ENCODE measurements at places on chromosomes 3 and 15.
A peak's percentile ranks its signal among the peaks of the same experiment; 100 is the strongest.

DNA sequence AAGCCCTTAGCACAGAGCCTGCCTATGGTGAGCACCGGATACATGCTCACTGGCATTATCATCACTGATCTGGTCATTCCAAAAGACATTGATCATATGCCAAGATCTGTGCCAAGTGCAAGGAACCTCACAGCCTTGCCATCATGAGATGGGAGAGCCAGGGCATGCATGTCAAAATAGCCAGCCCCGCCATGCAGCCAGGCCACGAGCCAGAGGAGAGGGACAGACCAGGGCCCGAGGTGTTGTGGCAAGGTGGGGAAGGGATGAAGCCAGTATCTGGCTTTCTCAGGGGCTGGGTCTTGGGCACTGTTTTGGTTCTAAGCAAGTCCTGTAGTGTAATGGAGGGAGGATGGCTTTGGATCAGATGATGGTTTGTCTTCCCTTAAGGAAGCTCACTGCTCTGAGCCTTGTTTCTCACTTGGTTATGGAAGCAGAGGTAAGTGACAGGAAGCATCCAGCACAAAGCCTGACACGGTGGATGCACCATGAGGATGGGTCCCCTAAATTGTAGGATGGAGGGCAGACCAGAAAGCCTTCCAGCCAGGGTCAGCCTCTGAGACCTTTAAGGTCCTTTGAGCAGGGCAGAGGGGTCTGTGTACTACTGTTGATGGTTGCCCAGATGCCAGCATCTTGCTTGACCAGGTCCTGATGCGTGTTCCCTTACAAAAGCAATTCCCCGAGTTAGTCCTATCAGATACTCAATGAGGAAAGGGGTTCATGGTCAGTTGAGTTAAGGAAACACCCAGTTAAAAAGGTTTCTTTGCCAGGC lies 247.7 kb upstream of the TLE3 start:
- DNase-seq, result no peak

DNA sequence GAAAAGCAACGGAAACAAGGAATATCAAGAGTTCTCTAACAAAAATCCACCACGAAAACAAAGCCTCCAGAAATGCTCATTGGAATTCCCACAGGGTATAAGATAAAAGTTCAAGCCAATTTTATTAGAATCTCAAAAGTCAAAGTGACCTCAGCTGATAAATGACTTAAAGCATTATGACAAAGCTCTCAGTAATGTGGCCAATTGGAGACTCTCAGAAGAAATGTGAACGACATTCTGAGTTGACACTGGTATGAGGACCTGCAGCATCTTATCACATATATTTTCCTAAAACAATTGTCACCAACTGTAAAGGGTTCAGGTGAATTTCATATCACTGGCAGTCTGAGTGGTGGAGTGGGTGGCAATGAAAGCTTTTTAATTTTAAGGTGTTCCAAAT lies 199.1 kb downstream of the FOXP1 start:
- DNase-seq, result no peak

GRCh38 chr3:46013316-46014094 lies 13.8 kb downstream of the XCR1 start:
- no peak for DNase-seq

- DNase-seq, result no peak
Observed at GRCh38 chr15:90451053-90451850, 63.2 kb downstream of the IQGAP1 start.

DNA sequence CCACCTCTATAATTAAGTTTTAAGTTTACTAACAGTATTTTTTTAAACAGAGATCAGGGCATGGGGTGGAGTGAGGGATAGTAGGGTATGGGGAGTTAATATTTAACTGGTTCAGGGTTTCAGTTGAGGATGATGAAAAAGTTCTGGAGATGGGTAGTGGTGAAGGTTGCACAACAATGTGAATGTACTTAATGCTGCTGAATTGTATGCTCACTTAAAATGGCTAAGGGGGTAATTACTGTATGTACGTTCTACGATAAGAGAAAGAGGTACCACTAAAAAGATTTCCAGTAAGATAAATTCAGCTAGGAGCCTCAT lies 101.4 kb downstream of the TNIK start:
- no peak for DNase-seq

DNA sequence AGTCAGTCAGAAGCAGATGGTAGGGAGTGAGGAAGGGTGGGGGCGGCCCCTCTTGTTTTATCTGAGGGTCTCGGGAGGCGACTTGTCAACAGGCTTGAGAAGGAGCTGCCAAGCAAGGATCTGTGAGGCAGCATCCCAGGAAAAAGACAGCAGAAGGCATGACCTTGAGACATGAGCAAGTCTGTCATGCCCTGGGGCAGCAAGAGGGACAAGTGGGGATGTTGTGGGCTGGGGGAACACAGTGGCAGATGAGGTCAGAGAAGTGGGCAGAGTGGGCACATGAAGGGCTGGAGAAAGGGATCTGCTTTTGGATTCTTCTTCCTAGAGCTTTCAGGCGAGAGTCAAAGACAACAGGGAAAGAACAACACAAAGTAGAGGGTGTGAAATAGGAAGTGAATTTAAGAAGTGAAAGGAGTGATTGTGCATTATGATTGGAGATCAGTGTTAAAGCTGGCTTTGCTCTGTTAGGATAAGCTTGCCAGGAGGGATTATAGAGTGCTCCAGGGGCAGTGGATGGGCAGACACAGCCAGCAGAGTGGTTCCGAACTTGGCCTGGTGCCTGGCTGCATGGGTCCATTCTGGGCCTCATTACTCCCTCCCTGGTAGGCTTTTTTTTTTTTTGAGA lies 73.3 kb downstream of the USP13 start:
- no peak for DNase-seq

- no peak for DNase-seq
Observed at GRCh38 chr15:38696109-38696727, 131.6 kb upstream of the RASGRP1 start.

GRCh38 chr3:25854635-25855034 lies 64.7 kb downstream of the OXSM start:
- no peak for DNase-seq

- no peak for DNase-seq
Observed at GRCh38 chr3:12837295-12837986, 3.9 kb downstream of the RPL32 start.

DNA sequence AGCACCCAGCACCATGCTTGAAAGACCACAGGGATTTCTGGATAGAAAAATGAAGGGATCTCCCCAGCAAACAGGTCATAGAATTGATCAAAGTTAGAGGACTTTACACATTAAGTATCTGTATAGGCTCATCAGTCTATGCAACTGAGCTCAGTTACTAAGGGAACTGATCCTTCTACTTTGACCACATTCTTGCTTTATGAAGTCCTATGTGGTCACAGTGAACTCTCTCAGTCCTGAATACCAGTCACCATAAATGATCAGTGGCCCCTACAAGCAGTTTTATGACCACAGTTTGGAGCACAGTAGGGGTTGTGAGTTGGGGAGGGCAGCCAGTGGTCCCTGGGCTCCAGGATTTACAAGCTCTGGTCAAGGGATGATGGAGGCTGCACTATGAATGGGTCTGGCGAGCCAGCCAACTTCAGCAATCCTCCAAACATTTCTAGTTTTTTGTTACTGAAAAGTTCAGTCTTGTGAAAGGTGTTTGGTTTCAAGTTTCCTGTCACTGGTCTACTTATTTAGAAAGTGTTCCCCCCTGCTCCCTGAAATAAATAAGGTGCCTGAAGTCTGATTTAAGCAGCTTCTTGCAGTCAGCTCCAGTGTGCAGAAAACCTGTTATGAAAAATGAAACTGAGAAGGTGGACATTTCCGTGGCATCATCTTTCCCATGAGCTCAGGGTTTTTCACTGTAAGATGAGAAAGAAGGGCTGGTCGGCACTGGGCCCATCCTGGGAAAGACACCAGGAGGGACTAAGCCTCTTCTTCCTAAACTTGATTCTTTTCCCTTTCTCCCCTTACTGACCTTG lies 75.5 kb downstream of the DAPK2 start:
- DNase-seq, result peak; percentile 60

DNA sequence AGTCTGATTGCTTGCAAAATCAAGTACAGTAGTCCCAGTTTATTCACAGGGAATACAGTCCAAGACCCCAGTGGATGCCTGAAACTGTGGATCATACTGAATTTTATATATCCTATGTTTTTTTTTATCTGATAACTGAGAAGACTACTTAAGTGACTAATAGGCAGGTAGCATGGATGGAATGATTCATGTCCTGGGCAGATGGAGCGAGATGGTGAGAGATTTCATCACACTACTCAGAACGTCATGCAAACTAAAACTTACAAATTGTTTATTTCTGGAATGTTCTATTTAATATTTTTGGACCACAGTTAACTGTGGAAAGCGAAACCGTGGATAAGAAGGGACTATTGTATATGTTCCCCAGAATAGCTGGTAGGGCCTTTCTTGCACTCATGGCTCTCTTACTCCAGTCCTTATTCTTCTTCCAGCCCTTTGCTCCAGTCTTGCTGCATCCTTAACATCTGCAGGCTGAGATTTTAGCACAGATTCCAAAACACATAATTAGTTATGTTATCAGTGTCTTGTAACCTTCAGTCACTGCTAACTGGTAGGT lies 290.0 kb downstream of the ADAMTSL3 start:
- DNase-seq, result no peak

DNA sequence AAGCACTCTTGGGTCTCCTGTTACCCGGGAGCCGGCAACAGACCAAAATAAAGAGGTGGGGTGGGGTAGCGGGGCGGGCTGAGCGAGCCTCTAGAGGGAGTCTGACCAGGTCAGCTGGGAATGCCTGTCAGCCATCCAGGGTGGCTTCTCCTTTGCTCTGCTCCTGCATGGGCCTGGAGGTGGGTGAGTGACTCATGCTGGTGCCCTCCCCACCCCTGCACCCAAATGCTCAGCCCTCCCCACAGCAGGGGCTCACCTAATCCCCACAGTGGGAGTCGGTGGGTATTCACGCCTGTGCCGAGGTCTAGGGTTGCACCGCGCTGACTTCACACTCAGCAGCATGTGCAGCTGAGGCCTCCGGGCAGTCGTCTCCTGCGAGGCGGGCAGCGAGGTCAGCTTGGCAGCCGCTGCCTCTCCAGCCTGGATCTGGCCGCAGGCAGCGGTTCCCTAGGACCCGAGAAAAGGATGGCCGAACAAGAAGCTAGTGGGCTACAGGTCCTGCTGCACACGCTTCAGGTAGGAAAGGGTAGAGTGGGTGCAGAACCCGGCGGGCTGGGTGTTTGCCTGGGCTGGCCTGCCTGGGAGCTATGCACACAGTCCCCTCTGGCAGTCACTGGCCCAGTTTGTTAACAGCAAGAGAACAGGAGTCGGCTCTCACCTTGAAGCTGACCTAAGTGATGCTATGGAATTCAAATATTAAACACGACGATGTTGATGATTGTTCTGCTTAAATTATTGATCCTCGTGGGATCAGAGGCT lies at the start of gene AGBL1:
TSS of gene AGBL1 (plus strand) at position 364 of the 759 bp plus-strand sequence.
- no peak for DNase-seq

- no peak for DNase-seq
Observed at GRCh38 chr15:66581972-66582537, 16.3 kb upstream of the LCTL start.

DNA sequence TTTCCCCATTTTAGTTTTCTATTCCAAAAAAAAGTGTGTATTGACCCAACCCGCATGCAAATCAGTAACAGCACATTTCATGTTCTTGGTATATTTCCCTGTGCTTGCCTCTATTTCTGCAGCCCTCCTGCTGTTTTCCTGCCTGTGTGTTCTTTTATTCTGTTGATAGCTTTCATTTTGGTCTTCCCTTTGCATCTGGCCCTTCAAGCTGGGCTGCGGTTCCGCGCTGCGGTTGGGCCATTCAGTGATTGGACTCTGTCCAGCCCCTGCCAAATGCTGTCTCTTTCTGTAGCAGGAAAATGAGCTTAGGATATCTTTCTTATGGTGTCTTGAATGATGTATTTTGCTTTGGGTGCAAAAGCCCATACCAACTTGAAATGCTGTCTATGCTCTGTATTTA lies 49.9 kb downstream of the ZNF621 start:
- no peak for DNase-seq

GRCh38 chr15:71678191-71678590 lies 132.2 kb upstream of the NR2E3 start:
- no peak for DNase-seq

GRCh38 chr3:186896875-186897274 lies 33.5 kb upstream of the ST6GAL1 start:
- no peak for DNase-seq

DNA sequence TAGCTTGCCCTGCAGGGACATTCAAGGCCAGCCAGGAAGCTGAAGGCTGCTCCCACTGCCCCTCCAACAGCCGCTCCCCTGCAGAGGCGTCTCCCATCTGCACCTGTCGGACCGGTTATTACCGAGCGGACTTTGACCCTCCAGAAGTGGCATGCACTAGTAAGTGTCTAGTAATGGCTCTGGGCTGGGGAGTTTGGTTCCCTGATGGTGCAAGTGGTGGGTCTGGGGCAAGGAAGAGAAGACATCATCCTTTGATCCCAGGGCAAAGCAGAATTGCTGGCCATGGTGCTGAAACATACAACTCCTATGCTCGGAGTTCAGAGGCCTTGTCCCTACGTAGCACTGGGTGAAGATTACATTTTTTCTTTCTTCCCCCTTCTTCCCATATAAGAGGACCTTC lies 311.4 kb downstream of the EPHB1 start:
- peak; percentile 8 for DNase-seq
